ENCODE measurements at places on chromosomes 12 and 14.
A peak's percentile ranks its signal among the peaks of the same experiment; 100 is the strongest.

DNA sequence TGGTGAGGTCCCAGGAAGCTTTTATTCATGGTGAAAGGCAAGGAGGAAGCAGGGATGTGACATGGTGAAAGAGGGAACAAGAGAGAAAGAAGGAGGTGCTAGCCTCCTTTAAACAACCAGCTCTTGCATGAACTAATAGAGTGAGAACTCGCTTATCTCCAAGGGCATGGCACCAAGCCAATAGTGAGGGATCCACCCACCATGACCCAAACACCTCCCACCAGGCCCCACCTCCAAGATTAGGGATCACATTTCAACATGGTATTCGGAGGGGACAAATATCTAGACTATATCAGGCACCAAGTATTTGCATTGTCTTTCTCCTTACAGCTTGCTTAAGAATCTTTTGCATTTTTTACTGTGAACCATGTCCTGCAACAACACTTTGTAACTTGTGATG is 91.9 kb upstream of the DHRS4 start:
- DNase-seq = no peak

GRCh38 chr14:33611405-33612196 is 339.3 kb downstream of the EGLN3 start:
- DNase-seq = no peak

- DNase-seq = peak; percentile 58
Measured at GRCh38 chr14:92686900-92687427, 61.5 kb downstream of the LGMN start.

DNA sequence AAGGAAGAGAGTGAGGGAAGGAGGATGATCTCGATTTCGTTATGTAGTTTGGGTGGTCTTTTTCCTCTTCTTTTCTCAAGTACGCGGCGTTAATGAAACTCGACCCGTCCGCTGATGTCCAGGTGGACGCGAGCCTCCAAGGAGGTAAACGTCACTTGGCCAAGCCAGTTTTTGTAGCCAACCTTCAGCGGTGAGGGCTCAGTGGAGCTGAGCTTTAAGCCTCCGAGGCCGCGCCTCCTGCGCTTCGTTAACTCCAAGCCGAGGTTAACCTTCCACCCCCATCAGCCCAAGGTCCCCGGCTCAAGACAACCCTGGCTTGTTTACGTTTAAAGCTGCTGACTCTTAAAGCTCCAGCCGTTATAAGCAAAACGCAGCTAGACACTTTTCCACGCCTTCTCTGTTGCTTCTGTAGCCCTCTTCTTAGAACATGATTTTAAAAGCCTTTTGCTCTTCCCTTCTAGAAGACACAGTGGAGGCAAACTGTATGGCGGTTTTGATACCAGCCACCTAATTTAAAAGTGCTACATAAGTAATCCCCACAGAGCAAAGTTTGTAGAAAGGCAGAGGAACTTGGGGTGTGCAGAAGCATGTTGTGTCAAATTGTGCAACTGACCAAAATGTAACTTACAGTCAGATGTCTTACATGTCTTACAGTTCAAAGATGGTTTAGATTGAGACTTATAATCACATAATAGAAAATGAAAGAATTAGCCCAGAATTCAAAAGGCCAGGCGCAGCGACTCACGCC is 923 bp upstream of the ITPR2 start:
- no peak for DNase-seq

DNA sequence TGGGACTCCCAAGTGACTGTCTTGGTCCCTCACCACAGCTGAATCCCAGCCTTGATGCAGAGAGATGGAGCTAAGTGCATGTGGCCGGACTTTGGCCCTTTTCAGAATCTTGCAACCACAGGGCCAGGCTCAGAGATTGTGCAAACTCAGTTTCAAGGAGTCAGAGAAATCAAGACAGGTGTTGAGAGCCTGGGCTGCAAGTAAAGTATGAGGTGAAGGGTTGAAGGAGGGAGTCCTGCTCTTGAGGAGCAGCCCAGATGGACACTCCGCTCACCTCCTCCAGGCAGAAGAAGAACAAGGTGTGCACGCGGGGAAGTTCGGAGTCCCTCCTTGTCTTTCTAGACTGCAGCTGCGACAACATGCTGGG is 6.3 kb upstream of the BMP4 start:
- no peak for DNase-seq

- DNase-seq = no peak
Measured at GRCh38 chr12:6295094-6295811, 15.2 kb upstream of the PLEKHG6 start.

DNA sequence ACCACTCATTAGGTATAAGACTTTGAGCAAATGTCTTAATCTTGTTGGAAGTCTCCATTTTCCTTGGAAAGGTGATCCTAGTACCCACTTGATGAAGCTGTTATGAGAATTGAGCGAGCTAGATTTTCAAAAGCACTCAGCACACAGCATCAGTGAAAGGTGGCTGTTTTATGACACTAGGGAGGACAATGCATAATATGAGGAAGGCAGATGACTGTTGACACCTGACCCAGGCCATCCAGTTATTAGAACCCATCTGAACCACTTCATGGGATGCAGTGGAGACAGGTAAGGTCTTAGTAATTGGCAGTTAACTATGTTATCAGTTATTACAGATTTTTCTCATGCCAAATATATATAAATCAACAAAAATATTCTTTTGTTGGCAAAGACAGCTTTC is 369.9 kb upstream of the PDE3A start:
- DNase-seq = no peak

GRCh38 chr12:114319422-114319821 is 86.5 kb downstream of the TBX5 start:
- no peak for DNase-seq

DNA sequence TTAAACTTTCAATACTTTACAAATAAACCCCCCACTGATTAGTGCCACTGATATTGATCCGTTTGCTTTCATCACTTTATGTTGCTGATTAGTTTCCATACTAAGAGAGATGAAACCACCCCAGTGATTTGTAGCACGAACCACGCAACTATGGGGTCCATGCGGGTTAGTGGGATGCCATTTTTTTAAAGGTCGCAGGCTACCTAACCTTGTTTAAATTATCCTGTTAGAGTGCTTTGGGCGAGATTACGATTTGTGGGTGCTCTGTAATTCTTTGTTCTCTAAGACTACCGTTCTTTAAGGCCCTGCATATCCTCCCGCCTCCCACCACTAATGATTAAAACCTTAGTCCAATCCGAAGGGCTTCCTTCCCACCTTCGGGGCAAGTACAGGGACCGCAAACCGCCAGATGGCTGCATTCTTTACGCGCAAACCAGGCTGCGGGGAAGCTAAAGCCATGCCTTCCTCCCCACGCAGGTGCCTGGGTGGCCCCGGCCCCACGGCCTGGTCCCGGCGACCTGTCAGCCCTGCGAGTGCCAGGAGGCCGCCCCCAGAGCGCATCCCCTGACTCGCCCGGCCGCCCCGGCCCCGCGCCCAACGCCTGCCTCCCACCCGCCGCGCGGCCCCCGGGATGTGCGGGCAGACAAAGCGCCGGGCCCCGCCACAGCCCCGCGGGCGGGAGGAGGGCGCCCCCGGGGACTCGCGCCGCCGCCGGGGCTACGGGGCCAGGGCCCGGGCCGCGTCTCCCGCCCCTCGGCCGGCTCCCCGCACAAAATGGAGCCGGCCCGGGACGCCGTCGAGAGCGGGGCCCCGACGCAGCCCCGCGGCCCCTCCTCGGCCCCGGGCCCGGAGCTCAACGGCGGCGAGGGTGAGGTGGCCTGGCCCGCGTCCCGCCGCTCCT is 759 bp downstream of the NFYB start:
- DNase-seq = peak; percentile 35

DNA sequence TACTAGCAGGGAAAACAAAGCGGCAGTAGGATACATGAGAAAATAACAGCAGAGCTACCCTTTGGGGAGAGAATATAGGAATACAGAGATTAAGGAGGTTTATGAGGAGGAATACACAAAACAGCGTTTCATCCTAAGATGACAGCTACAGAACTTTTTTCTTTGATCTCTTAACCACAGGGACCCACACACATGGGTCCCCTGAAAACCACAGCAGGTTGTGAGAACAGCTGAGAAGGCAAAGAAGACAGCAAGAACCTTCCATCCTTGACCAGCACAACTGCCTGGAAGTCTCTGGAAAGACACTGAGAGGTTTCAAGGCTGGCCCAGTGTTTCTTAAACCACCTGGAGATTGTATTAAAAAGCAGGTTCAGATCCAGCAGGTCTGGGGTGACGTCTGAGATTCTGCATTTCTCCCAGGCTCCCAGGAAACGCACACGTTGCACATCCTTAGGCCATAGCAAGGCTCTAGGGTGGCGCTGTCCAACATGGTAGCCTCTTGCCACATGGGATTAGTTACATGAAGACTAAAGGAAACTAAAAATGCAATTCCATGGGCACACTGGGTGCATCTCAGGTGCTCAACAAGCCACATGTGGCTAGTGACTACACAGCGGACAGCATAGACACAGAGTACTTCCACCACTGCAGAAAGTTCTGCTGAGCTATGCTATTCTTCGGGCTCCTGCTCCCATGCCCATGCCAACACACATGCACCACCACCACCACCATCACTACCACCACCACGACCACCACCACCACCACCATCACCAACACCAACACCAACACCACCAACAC is 92.3 kb downstream of the FOXN3 start:
- no peak for DNase-seq

DNA sequence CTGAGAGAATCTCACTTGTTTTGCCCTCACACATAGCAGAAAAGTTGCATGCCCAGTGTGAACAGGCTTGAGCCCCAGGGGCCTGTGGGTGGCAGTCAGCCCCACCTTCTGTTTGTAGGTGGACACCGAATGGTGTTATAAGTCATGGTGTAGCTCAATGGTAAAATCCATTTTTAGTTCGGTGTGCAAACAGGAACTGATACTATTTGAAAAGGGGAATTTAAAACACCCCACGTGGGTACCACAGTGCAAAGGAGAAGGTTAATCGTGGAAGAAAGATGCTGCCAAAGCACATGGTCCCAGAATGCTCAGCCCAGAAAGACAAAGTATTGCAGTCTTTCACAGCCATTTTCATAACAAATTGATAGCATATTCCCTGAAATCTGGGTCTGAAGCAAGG is 71.8 kb upstream of the GZMB start:
- DNase-seq = no peak

- DNase-seq = no peak
Measured at GRCh38 chr12:3191450-3191849, 114.3 kb downstream of the TSPAN9 start.

GRCh38 chr14:61585598-61586543 is 109.4 kb upstream of the HIF1A start:
- DNase-seq = no peak

- no peak for DNase-seq
Measured at GRCh38 chr14:51957950-51958349, 31.4 kb upstream of the RTRAF start.

- peak; percentile 2 for DNase-seq
Measured at GRCh38 chr12:101939856-101940265, 62.5 kb downstream of the DRAM1 start.

- DNase-seq = no peak
Measured at GRCh38 chr14:67426161-67426560, 14.2 kb upstream of the PLEK2 start.

DNA sequence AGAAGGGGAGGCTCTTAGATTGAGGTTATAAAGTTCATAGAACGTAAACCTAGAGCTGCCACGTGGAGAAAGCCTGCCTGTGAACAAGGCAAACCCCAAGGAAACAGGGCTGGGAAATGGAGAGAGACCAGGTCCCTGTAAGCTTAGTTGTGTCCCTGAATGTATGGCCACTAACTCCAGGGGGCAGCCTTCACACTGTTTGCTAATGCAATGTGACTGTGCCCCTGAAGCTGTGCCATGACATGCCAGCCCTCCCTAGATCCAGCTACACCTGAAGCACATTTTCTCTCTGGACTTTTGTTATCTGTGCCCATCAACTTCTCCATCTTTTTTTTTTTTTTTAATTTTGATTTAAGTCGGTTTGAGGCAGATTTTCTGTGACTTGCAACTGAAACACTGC is 60.6 kb upstream of the TMCC3 start:
- no peak for DNase-seq

DNA sequence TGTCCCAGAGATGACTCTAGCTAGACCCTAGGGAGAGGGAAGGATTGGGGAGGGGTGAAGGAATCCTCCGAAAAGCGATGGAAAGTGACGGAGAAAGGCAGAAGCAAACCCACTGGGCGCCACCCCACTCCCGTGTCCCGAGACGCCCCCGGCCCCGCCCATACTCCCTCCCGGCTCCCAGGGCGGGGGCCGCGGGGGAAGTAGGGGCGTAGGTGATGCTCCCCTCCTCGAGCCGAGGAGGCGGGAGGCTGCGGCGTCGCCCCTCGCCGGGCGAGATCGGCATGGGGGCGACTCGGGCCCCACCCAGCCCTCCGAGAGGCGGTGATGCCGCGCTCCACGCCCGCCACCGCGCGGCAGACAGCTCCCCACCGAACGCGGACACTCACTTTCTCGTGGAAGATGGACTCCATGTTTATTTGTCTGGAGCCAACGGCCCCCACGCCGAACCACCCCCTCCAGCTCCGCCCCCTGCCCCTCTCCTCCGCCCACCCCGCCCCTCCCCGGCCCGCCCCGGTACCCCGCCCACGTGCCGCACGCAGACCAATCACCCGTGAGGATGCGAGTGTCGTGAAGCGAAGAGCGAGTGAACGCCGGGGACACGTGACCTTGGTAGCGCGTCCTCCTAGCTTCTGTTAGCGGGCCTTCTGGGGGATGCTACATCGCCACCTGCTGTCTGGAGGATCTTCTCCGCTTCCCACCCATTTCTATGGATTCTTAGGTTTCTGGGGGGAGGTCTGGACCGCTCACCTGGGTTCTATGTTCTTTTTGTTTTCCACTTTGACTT is at the start of gene ATXN3:
Gene ATXN3 (minus strand): TSS at position 440 of the 784 bp plus-strand sequence. CDS start 30 bp downstream, at position 410.
- peak; percentile 89 for DNase-seq

- no peak for DNase-seq
Measured at GRCh38 chr14:101008631-101009336, 105.3 kb upstream of the RTL1 start.

DNA sequence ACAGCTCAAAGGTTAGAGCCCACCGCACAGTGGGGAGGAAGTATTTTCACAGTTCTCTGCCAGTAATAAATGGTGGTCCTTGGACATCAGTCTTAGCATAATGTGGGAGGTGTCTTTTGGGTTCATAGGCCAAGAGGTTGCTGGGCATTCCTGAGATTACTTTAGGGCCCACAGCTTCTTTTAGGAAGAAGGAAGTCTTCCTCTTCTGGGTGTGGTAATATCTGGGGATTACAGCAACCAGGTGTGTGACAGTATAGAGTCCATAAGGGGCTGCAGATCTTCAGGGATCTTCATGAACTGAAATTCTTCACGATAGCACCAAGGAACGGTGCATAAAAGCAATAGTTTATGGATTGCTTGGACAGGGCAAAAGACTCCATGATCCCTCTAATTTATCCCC is 56.2 kb upstream of the PTGR2 start:
- DNase-seq = no peak

GRCh38 chr12:125355614-125356013 is 290.4 kb downstream of the AACS start:
- DNase-seq = no peak

Data from stimulated activated CD4-positive, alpha-beta T cell treated with anti-CD3 and anti-CD28 coated beads, TNF-alpha, amount 100 ng/mL, for 1 hour (primary cell).